SHP77 treated with DMSO at 0.1 percent for 48 hours (cell line): ENCODE measurements at places on chromosomes 6 and 20.

DNA sequence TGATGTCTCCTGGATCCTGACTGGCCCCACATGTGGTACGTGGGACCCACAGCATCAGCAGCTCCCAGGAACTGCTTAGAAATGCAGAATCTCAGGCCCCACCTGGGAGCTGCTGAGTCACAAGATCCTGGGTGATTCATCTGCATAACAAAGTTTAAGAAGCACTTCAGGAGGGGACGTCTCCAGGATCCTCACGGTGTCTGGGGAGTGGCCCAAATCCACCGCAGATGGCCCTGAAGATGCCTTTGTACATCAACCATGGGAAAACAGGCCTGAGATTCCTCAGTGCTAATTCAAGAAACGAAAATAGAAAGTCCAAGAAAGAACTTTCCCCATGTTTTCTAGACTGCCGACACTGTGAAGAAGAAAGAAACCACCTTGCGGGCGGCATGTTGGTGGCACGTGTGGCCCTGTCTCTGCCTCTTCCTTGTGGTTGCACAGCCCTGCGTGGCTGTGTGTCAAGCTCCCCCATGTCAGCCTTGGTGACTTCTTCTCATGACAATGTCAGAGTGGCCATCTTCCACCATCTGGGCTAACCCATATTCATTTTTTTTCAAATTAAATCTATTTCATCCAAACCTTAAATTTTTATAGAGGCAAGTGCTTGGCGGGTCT lies 26.1 kb downstream of the RRBP1 start:
- no peak for DNase-seq

DNA sequence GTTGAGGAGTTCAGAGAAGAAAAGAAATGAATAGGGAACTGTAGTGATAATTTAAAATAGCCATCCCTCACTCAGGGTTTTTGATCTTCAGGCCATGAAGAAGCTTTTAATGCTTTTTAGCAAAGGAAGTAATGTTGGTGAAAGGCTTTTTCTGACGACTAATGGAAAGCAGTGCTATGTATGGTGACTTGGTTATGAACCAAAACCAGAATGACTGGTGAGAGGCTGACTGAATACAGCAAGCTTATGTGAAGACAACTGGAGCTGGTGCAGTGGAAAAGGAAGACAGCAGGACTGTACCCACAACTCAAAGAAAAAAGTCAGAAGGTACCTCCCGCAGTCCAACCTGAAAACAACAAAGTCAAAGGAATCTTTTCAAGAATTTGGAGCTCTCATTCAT lies 118.8 kb downstream of the PRDM1 start:
- no peak for DNase-seq

- DNase-seq = no peak
These were observed 114.2 kb downstream of the SOX4 start for GRCh38 chr6:21707524-21708319.

GRCh38 chr6:12952318-12952717 lies 235.8 kb downstream of the PHACTR1 start:
- no peak for DNase-seq

- DNase-seq = no peak
These were observed 103.1 kb downstream of the HIVEP2 start for GRCh38 chr6:142841915-142842314.
